ENCODE measurements at places on chromosomes 13 and 19.

DNA sequence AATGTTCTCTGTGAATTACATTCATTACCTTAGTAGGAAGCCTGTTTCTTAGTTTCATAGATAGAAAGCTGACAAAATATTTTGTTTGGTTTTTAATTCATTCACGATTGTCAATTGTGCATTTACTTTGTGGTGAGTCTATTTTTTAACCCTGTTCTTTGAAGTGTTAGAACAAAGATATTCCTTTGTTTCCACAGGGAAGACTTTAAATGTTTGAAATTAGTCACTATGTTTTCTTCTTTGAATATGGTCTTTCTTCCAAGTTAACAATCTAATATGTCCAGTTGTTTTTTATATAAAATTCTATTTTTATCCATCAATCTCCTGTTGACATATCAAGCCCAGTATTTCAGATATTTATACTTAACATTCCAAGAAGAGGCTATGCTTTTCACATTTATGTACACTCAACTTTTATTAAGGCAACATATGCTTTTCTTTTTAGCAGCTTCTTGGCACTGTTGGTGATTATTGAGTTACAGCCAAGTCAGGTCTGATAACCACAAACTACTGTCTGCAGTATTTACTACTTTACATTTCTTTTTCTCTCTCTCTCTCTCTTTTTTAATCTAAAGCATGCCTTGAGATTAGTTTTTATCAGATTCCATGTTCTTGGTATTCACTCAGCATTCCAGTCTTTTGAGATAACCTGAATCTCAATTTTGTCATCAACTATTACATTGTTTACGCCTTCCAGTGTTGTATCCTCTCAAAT lies 812.8 kb upstream of the SLC10A2 start:
- no peak for DNase-seq

DNA sequence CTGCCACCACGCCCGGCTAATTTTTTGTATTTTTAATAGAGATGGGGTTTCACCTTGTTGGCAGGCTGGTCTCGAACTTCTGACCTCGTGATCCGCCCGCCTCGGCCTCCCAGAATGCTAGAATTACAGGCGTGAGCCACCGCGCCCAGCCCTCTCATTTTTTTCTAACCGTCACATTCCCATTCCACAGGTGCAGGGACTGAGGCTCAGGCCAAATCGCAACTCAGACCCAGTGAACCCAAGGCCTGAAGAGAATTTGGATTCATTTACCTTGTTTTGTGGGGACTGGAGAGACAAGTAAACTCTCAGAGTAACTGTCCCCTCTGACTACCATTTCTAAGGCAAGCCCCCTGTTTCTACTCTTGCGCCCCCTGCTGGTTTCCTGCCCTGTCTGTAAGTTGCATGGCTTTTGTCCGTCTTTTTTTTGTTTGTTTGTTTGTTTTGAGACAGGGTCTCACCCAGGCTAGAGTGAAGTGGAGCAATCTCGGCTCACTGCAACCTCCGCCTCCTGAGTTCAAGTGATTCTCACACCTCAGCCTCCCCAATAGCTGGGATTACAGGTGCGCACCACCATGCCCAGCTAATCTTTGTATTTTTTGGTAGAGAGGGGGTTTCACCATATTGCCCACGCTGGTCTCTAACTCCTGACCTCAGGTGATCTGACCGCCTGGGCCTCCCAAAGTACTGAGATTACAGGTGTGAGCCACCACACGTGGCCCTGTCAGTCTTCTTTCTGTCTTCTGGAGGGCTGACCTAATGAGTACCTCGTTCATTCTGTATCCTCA lies 2.3 kb upstream of the STRN4 start:
- peak; percentile 57 for DNase-seq

DNA sequence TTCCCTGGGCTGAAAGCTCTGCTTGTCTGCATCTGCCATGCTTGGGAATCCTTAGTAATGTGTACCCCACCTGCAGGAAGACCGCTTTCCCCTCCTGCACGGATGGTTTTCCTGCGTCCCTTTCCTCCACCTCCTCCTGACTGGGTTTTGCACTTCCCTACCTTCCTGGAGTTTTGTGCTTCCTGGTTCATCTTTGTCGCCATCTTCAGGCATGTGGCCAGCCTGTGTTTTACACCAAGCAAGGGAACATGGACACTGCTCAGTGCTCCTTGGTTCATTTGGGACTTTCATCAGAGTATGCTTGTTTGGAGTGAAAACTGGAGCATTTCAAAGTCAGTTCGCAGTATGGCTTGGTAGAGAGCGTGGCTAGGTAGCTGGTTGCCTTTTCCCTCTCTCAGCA lies 30.7 kb downstream of the ERICH6B start:
- no peak for DNase-seq

GRCh38 chr19:13699786-13700185 lies 64.5 kb upstream of the MRI1 start:
- DNase-seq: no peak

DNA sequence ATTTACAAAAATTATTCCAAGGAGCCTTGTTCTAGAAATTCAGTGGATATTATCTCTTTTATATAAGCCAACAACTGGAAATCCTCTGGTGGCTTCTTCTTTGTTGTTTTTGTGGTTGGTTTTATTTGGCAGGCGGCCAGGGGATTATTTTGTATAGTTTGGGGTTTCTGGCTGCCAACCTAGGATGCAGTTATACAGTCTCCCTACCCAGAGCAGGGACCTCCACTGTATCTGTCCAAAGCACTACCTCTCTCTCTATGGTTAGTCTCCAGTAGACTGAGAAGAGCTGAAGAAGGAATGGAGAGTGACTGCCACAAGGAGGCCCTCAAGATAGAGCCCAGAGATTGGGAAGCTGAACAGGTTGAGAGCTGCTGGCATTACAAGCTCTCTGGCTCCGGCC lies 80.2 kb downstream of the ZAR1L start:
- no peak for DNase-seq

GRCh38 chr19:1767464-1767933 lies 14.2 kb downstream of the ONECUT3 start:
- peak; percentile 18 for DNase-seq

DNA sequence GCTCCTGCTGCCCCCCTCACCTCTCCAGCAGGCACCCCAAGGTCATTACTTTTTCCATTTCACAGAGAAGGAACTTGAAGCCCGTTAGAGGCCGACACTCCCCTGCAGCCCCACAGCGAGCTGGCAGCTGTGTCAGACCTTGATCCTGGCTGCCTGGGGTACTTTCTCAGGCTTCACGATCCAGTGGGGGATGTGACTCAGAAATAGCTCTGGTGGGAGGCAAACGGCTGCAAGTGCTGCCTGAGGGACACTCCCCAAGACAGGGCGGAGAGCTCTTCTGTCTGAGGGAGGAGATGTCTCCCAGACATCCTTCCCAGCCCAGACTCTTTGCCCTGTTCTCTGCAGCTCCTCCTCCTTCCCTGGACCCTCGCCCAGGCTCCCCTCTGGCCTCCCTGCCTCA lies 4.8 kb downstream of the TSKS start:
- no peak for DNase-seq

- no peak for DNase-seq
Measured at GRCh38 chr19:2056837-2057192, 5.8 kb upstream of the MKNK2 start.

Measured in activated CD8-positive, alpha-beta memory T cell treated with anti-CD3 and anti-CD28 coated beads for 4 hours (primary cell).